ENCODE measurements at places on chromosomes 16 and 17. TPM values are rescaled to one million over a fixed set of nuclear protein-coding genes. Genes with fewer than 3 reads are reported as not detected.

- H3K27me3 ChIP-seq, result no peaks in the 10 kb centered on the region
- peak; percentile 50 for DNase-seq
- H3K36me3 ChIP-seq, result peaks cover 11% of the 10 kb centered on the region
- H3K27ac ChIP-seq, result no peak overlapping the region
- peaks cover 22% of the 10 kb centered on the region for H3K4me1 ChIP-seq
Measured at GRCh38 chr16:19804538-19805323, 79.9 kb downstream of the GPRC5B start.

- H3K27ac ChIP-seq, result peak overlapping the region; percentile 100
- H3K27me3 ChIP-seq, result no peaks in the 10 kb centered on the region
- no peak for DNase-seq
- H3K4me3 ChIP-seq, result peak overlapping the region; percentile 98
Measured at GRCh38 chr16:4617880-4618279, 3.2 kb upstream of the UBALD1 start.

DPEP3 gene
- total RNA-seq, result not detected

GRCh38 chr17:78346605-78347250 lies 13.1 kb downstream of the SOCS3 start:
- no peak overlapping the region for H3K27ac ChIP-seq
- H3K4me3 ChIP-seq, result no peak overlapping the region
- peaks cover 6% of the 10 kb centered on the region for H3K4me1 ChIP-seq
- peaks cover 10% of the 10 kb centered on the region for H3K27me3 ChIP-seq
- no peak for DNase-seq

SLFN14 gene
- not detected for total RNA-seq

ATP6V0C gene
- total RNA-seq, result 155 TPM

GRCh38 chr17:9427465-9428315 lies 147.9 kb downstream of the STX8 start:
- no peaks in the 10 kb centered on the region for H3K36me3 ChIP-seq
- DNase-seq, result no peak
- H3K4me3 ChIP-seq, result no peak overlapping the region
- H3K27ac ChIP-seq, result no peak overlapping the region

GAS2L2 gene
- not detected for total RNA-seq
